ENCODE measurements at places on chromosomes 16 and 17.

DNA sequence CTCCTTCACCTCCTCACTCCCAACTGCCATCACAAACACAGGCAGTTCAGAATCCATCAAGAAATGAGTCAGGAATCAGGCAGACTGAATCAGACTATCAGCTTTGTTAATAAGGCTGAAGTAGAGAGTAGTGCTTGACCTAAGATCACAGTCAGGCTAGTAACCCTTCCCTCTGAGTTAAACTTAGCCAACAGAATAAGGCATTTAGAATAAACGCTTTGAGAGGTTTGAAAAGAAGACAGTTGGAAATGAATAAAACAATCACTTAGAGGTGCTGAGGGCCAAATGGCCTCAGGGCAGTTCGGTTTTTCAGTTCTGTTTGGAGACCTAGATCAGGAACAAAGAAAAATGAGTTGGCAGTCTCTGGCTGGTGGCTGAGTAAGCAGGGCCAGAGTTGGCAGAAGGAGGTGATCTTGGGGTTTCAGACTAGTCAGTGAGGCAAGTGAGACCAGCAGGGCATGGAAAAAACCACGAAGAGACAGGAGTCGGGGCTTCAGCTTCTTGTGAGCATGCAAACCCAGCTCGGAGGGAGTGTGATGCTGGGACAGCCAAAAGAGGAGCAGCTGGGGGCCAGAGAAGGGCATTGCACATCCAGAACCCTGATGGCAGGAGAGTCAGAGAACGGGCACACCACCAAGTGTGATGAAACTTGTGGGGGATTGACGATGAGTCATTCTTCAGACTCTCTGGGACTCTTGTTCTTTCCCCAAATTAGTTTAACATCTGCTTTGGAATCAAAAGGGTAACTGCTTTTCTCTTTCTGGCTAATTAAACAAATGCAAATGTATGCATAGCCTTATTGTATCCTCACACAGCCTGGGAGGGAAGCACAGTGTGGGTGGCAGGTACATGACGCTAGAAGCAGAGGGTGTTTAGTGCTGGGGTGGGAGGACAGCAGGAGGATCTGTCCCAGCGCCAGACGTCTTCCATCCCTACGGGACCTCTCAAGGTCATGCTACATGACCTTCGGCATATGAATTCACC is 54.8 kb downstream of the SPECC1 start:
- peak; percentile 69 for DNase-seq

DNA sequence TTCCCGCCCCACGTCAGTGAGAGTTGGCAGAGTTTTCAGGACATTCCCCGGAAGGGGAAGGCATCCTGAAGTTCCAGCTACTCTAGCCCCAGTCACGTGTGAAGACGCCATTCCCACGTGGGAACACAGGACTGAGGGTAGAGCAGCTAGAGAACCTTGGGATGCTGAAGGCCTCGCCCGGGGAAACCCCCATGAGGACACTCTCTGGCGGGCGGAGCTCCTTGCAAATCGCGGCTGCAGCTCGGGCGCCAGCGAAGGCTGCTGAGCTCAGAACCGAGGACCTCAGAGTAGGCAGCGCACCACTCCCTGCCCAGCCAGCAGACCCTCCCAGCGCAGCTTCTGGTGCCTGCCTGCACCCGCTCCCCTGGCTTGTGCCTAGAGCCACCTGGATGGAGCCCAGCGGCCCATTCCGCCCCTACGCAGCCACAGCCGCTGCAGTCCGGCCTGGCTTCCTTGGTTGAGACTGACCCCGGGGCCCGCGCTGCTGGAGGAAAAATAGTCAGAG is 51.9 kb downstream of the SHCBP1 start:
- no peak for DNase-seq

DNA sequence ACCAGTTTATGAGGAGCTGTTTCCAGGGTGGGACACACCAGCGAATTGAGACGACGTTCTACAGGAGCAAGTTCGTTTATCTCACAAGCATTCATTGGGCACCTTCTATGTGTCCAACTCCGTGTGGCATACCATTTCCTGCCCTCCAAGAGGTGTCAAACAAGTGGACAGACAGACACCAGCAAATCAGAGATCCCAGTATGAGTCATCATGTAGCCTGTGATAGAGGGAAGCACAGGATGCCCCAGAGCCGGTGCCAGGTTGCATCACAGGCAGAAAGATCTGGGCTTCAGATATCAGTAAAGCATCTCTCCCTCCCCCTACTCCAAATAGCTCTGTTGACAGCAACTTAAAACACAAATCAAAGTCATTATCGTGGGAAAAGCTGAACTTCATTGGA is 31.8 kb upstream of the MAF start:
- no peak for DNase-seq

- DNase-seq = no peak
Observed at GRCh38 chr17:72461757-72462156, 340.9 kb downstream of the SOX9 start.

GRCh38 chr17:39231091-39231561 is 5.4 kb upstream of the STAC2 start:
- no peak for DNase-seq

Data from posterior cingulate gyrus (tissue), 11 donors.